ENCODE measurements at places on chromosomes 3 and 15.

- DNase-seq = no peak
Measured at GRCh38 chr3:169578381-169579024, 85.0 kb downstream of the MECOM start.

GRCh38 chr3:126883241-126883640 is 99.7 kb upstream of the PLXNA1 start:
- no peak for DNase-seq

- no peak for DNase-seq
Measured at GRCh38 chr3:122100083-122100482, 44.9 kb downstream of the CD86 start.

DNA sequence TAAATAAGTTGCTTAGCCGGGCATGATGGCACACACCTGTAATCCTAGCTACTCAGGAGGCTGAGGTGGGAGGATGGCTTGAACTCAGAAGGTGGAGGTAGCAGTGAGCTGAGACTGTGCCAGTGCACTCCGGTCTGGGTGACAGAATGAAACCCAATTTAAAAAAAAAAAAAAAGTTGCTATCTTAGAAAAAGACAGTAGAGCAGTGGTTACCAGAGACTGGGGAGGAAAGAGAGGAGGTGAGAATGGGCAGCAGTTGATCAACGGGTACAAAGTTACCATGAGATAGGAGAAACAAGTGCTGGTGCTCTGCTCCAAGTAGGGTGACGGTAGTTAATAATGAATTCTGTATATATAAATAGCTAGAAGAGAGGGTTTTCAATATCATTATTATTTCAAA is 821 bp upstream of the CCR2 start:
- no peak for DNase-seq

Measured in stimulated activated CD4-positive, alpha-beta T cell treated with anti-CD3 and anti-CD28 coated beads, TNF-alpha, amount 100 ng/mL, for 4 hours (primary cell).